ENCODE measurements at places on chromosomes 11 and 22.

DNA sequence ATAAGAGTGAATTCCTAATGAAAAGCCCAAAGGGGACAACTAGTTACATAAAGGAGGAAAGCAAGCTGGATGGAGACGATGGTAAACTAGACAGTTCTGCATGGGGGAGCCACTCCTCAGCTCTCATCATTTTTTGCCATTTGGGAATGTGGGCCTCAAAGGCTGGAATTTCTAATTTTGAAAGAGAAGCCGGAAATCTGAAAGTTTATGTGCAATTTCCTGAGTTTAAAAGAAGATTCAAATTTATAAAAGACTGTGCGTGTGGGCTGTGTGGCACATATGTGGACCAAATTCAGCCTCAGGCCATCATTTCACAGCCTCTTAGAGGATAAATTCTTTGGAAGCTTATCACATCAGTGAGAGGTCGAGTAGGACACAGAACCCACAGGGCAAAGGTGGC is 18.3 kb upstream of the CRY2 start:
- no peak for DNase-seq

DNA sequence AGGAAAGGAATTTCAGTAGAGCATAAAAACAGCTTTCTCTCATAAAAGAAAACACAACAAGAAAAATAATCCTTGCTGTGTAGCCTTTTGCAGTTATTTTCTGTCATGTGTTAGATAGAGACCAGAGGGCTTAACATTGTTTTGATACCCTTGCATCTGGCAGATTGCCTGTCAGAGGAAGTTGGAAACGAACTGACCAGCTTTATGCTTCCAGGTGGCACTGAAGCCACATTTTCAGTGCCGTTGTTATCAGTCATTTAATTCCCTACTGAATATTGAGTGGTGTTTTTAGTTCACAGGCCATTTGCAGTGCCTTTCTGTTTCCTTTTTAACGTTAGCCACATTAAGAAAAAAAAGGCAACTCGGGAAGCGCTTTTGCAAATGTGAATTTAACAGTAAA is 21.5 kb upstream of the RAG2 start:
- no peak for DNase-seq

GRCh38 chr11:69918231-69918937 is 99.2 kb upstream of the FGF3 start:
- no peak for DNase-seq

DNA sequence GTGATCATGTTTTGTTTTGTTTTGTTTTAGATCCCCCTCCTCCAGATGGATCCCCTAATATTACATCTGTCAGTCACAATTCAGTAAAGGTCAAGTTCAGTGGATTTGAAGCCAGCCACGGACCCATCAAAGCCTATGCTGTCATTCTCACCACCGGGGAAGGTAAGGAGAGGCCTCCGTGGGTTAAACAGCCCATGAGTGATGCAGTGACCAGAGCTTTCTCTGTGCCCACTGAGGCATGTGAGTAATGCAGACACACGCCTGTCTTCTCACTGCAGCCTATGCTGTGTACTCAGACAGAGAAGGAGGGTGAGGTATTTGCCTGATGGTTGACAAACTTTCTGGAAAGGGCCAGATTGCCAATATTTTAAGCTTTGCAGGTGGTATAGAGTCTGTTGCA is 73.7 kb upstream of the OR4B1 start:
- DNase-seq, result no peak

DNA sequence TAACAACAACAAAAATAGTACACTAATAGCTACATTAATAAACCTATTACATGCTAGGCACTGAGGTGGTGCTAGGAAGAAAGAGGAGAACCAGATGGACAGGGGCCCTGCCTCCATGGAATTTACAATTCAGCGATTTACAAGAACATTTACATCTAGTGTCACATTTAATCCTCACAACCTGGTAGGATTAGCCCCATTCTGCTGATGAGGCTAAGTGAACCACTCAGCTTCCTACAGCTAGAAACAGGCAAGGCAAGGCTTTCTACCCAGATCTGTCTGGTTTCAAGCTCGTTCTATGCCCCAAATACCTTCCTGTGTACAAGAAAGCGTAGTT is 368.4 kb downstream of the BUD13 start:
- DNase-seq, result no peak

DNA sequence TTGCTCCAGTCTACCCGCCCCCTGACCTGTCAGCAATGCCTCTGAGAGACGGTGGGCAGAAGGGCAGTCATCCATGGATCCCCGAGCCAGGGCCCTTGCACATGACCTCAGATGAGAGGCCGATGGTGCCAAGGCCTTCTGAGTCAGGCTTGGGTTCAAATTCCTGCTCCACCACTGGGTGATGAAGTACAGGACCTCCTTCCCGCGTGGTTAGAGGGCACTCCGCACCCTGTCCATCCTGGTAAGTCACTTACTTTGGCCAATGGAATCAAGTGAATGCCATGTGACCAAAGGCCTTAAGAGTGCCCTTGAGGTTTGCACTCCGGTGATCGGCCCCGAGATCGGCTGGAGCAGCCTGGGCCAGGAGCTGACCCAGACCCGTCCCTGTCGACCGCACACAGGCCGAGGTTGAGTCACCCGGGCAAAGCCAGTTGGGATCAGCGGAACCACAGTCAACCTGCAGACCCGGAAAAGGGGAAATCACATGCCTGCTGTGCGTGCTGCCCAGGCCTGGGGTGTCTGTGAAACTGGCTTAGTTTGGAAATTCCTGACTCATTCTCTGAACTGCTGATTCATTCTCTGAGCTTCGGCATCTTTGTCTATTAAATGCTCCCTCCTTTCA is 48.9 kb downstream of the RTL6 start:
- no peak for DNase-seq

GRCh38 chr11:78244546-78245255 is 56.0 kb downstream of the USP35 start:
- no peak for DNase-seq

GRCh38 chr11:78704811-78705210 is 130.1 kb upstream of the NARS2 start:
- no peak for DNase-seq

GRCh38 chr22:50004918-50005317 is 7.6 kb downstream of the IL17REL start:
- no peak for DNase-seq

GRCh38 chr22:49925525-49926128 is 7.2 kb downstream of the CRELD2 start:
- DNase-seq, result no peak

DNA sequence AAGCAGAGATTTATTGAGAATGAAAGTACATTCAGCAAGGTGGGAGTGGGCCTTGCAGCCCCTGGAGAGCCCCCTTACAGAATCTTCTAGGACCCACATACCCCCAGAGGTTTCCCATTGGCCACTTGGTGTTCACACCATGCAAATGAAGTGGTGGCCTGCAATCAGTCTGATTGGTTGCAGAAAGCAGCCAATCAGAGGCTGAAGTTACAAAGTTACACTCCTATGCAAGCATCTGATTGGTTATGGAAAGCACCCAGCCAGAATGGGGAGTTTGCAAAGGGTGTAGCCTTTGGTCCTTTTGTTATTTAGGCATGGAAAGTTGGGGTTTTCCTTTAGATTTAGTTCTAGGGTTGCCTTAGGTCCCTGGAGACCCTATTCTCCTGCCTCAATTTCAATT is 34.9 kb downstream of the UVRAG start:
- DNase-seq, result no peak

- no peak for DNase-seq
Observed at GRCh38 chr11:17559341-17560087, 12.5 kb downstream of the OTOG start.

GRCh38 chr11:15336021-15336420 is 221.3 kb downstream of the INSC start:
- DNase-seq, result no peak

- no peak for DNase-seq
Observed at GRCh38 chr11:70799386-70799785, 401.1 kb downstream of the CTTN start.

DNA sequence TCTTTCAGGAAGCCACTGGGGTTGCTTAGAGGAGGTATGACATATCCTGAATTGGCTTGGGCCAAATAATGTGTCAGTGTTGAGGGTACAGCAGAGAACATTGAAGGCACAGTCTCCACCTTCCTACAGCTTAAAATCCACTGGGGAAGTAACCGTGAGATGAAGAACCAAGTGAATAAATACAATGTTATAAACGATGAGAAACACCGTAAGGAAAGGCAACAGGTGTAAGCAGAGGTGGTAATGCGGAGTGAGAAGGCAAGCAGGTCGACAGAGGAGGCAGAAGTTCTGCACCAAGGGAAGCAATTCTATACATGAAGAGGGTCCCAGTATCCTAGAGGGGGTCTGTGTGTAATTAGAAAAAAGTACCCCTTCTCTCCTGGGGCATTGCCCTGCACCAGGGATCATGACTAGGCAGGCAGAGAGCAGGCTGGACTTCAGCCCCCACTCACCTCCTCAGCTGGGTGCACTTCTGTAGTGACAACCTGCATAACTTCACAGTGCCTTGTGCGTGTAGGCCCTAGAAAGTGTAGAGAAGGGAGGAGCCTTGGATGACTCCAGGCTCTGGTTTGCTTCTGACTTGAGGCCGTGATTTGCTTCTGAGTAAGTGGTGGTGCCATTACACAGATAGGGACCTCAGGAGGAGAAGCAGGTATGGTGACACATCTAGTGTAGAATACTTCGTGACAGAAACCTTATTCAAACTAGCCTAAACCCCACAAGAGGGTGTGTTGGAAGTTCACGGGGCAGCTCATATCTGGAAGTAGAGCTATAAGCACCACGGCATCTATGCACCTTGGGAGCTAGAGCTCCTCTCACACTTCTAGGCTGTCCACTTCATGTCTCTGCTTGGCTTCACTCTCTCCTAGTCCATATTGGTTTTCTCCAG is 4.9 kb downstream of the MYOD1 start:
- DNase-seq, result no peak

DNA sequence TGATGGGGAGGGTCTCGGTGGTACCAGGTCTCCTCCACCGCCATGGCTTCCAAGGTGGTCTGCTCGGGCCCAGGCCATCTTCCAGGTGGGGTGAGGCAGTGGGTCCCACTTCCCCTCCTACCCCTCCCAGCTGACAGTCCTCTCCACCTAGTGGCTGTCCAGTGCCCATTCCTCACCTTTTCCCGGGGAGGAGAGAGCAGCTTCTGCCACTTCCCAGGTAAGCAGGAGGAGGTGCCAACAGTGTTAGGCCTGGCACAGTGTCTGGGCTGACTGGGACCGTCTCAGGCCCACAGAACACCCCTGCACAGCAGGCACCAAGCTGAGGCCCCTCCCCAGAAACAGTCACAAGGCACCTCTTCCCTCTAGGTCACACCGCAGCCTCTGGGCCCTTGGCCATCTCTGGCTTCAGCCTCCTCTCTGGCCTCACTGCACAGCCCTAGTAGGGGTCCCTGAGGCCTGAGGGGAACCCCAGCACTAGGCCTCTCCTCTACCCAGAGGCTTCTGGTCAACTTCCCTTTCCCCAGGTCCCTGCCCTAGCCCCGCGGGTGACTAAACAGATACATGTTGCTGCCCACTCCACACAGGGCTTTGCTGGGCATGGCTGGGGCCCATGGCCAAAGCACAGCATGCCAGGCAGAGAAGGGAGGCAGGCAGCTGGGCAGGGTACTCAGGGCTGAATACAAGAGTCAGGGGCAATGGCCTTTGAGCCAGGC is 2.3 kb upstream of the ANKRD13D start:
- DNase-seq, result no peak

DNA sequence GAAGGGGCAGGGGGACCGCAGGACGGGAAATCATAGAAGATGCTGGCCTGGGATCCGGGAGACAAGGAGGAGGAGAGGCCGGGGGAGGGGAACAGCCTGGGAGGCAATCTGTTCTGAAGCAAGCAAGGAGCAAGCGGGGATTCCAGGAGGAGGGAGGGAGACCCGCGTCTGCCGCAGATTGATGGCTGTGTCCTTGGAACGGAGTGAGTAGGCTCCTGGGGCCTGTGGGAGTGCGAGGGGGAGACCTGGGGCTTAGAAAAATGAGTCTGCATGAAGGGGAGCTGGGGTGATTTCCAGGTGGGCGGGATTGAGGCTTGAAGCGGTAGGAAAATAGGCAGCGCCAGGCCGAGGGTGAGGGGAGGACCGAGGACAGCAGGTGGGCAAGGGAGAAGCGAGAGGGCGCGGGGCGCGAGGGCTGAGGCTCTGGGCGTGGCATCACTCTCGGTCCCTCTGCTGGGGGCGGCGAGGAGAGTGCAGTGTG is 1.6 kb upstream of the LRRC55 start:
- DNase-seq, result no peak

- DNase-seq, result no peak
Observed at GRCh38 chr11:129458278-129458677, 82.6 kb downstream of the BARX2 start.

- no peak for DNase-seq
Observed at GRCh38 chr11:27213232-27213660, 149.8 kb downstream of the CCDC34 start.

GRCh38 chr11:76805206-76805913 is 22.2 kb downstream of the TSKU start:
- no peak for DNase-seq

DNA sequence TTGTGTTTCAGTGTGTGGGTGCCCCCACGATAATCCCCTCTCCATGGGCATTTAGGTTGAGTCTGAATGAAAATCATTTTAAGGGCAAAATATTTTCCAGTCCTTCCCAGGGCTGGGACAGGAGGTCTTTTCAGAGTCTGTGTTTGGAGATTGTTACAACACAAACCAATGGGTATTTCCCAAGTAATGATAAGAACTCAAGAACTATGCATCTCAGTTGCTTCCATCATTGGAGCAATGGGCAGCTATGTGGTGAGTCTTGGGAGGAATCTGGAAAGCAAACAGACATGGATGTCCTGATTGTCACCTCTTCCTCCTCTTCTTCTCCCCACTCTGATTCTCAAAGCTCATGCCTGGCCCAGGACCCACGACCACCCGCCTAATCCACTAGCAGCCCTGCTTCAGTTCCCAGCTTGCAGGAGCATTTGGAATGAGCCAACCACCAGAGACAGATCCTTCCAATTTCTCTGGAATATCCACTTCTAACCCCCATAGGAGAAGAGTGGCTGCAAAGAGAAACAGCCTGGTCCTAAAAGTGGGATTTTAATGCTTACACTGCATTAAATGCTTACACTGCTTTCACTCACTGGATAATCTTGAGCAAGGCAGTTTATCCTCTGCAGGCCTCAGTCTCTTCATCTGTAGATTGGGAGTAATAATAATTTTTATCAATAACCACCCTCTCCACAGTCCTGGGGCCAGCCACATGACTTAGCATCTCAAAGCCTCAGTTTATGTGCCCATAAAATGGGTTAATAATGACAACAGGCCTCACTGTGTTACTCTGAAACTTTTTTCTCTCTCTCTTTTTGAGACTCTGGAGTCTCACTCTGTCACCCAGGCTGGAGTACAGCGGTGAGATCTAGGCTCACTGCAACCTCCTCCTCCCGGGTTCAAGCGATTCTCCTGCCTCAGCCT is 404.3 kb downstream of the MN1 start:
- DNase-seq, result no peak

- DNase-seq, result no peak
Observed at GRCh38 chr22:30609260-30610185, 2.5 kb downstream of the TCN2 start.

All from NCI-H2029 (cell line).